CD4-positive, alpha-beta memory T cell (primary cell): ENCODE measurements at places on chromosomes 16 and 17. TPM values are rescaled to one million over a fixed set of nuclear protein-coding genes. Genes with fewer than 3 reads are reported as not detected.
A peak's percentile ranks its signal among the peaks of the same experiment; 100 is the strongest.

DNA sequence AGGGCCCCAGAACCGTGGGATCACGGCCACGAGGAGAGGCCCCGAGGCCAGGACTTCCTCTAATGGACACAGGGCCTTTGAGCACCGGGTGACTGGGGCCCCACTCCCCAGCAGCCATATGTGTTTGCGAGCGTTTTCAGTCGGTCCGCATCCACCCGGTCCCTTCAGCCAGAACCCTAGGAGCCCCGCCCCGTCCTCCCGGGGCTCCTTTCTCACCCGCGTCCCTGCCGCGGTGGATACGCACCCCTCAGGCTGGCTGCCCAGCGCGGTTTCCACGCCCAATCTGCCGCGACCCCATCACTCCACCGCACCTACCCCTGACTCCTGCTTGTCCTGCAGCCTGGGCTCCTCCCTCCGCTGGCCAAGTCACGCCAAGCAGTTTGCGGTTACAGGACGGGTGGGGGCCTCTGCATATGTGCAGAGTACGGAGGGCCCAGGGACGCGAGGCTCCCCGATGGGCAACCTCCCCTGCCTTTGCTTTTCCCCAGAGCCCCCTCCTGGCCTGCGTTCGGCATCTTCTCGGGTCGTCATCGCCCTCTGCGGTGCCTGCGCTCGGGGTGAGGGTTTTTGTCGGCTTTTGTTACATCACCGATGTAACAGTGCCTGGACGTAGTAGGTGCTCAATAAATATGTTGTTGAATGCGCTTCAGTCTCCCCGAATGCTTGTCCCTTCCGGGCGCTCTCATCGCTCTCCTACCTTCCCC is 1.0 kb upstream of the TTYH2 start:
- H3K4me1 ChIP-seq, result peaks cover 67% of the 10 kb centered on the region
- H3K27ac ChIP-seq, result peak overlapping the region; percentile 52
- H3K27me3 ChIP-seq, result no peaks in the 10 kb centered on the region

DNA sequence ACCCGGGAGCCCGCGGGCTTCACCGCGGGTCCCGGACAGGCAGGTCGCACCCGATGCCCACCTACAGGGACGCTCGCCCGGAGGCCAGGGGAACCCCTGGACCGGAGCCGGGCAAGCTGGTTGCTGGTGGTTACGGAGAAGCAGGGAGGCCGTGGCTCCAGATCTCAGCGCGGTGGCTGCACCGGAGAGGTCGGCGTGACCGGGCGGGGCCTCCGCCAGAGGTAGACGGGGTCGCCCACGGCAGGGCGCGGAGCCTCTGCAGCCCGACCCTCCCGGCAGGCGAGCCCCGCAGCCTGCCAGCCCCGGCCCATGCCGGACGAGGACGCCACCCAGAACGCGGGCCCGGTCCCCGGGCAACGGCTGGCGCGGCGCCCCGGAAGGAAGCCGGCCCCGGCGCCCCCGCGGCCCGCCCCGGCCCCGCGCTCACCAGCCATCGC is 341 bp downstream of the PCYT2 start:
- H3K27ac ChIP-seq, result peak overlapping the region; percentile 55
- peak overlapping the region; percentile 70 for H3K4me3 ChIP-seq
- no peaks in the 10 kb centered on the region for H3K27me3 ChIP-seq
- no peak for DNase-seq
- H3K4me1 ChIP-seq, result peaks cover 20% of the 10 kb centered on the region
- peaks cover 58% of the 10 kb centered on the region for H3K36me3 ChIP-seq

GRCh38 chr17:50866950-50867362 is 802 bp upstream of the TOB1 start:
- peak overlapping the region; percentile 97 for H3K27ac ChIP-seq
- DNase-seq, result peak; percentile 83
- peak overlapping the region; percentile 92 for H3K4me3 ChIP-seq

DNA sequence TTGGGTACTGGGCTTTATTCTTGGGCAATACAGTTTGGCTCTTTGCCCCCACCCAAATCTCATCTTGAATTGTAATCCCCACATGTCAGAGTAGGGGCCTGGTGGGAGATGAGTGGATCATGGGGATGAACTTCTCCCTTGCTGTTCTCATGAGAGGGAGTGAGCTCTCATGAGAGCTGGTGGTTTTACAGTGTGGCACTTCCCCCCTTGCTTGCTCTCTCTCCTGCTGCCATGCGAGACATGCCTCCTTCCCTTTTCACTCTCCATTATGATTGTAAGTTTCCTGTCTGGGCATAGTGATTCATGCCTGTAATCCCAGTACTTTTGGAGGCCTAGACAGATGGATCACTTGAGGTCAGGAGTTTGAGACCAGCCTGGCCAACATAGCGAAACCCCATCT is 18.1 kb upstream of the CNEP1R1 start:
- no peaks in the 10 kb centered on the region for H3K27me3 ChIP-seq
- no peak for DNase-seq
- no peak overlapping the region for H3K27ac ChIP-seq

DNA sequence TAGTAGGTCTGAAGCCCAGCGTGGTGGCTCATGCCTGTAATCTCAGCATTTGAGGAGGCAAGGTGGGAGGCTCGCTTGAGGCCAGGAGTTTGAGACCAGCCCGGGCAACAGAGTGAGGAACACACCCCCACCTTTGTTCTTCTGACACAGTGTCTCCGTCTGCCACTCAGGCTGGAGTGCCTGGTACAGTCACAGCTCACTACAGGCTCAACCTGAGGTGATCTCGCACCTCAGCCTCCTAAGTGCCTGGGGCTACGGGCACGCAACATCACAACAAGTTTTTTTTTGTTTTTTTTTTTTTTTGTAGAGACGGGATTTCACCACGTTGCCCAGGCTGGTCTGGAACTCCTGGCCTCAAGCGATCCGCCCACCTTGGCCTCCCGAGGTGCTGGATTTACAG is 6.7 kb upstream of the TLCD3A start:
- H3K27me3 ChIP-seq, result no peaks in the 10 kb centered on the region
- no peaks in the 10 kb centered on the region for H3K36me3 ChIP-seq
- no peak for DNase-seq
- no peaks in the 10 kb centered on the region for H3K4me1 ChIP-seq
- no peak overlapping the region for H3K4me3 ChIP-seq
- H3K27ac ChIP-seq, result no peak overlapping the region

- H3K27ac ChIP-seq, result peak overlapping the region; percentile 56
- H3K4me3 ChIP-seq, result peak overlapping the region; percentile 17
- peaks cover 32% of the 10 kb centered on the region for H3K36me3 ChIP-seq
These were observed 9.8 kb downstream of the TMEM208 start for GRCh38 chr16:67236563-67237395.

GRCh38 chr16:50627419-50627818 is 53.7 kb downstream of the SNX20 start:
- H3K4me1 ChIP-seq, result peaks cover 25% of the 10 kb centered on the region
- no peaks in the 10 kb centered on the region for H3K27me3 ChIP-seq
- no peak overlapping the region for H3K4me3 ChIP-seq
- no peaks in the 10 kb centered on the region for H3K36me3 ChIP-seq
- peak; percentile 32 for DNase-seq
- H3K27ac ChIP-seq, result no peak overlapping the region

DNA sequence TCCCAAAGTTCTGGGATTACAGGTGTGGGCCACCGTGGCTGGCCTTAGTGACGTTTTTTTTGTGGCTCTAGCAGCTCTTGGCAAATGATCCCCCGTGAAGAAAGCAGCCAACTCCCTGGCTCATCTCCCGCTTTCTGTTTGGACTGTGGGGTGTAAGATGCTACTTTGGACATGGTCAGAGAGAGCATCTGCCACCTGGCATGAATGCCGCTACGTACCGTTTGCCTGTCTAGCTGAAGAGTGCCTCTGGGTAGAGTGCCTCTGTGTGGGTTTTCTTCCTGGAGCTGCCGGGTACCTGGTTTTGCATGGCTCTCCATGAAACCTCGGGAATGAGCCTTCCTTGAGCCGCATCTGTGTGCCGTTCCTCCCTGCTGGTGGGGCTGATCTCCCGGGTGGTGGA is 34.3 kb downstream of the NDEL1 start:
- DNase-seq, result no peak
- peaks cover 61% of the 10 kb centered on the region for H3K36me3 ChIP-seq
- H3K27ac ChIP-seq, result no peak overlapping the region

DNA sequence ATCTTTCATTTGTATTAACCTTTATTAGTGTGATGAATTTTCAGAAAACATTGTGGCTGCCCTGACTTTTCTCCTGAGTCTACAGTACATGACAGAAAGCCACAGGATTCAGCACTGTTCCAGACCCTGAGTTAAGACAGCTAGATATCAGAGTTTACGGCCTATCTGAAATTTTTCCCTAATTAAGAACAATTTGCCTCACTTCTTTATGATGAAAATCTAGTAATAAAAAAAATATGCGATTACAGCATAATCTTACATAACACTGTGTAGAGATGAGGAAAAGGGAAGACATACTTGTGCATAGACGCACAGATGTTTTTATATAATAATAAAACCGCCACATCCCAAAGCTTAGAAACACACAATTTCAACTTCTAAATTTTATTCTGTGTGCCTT is 7.3 kb downstream of the SPOP start:
- no peaks in the 10 kb centered on the region for H3K36me3 ChIP-seq
- DNase-seq, result no peak
- H3K4me3 ChIP-seq, result no peak overlapping the region
- H3K27ac ChIP-seq, result no peak overlapping the region
- no peaks in the 10 kb centered on the region for H3K27me3 ChIP-seq

DNA sequence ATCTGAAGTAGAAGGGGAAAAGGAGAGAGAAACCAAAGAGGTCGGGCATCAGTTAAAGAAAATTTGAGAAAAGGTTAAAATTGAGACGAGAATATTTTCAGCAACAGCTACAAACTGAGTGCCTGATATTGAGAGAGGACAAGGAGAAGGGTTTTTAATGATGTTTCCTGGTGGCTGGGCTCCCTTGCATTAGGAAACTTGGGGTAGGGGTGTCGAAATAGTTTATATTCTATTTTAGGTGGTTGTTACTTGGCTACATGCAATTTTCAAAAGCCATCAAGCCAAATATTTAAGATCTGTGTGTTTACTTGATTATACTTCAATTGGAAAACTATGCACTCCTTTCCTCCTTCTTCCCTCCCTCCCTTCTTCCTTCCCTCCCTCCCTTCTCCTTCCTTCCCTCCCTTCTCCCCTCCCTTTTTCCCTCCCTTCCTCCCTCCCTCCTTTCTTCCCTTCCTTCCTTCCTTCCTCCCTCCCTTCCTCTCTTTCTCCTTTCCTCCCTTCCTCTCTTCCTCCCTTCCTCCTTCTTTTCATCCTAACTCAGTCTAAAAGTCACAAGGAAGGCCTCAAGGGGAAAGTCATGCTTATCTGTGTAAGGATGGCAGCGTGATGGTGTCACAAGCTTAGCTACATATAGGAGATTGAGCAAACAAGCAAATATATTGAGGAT is 1.8 kb upstream of the APOH start:
- no peaks in the 10 kb centered on the region for H3K36me3 ChIP-seq
- no peaks in the 10 kb centered on the region for H3K4me1 ChIP-seq
- no peak overlapping the region for H3K4me3 ChIP-seq

KRT25 gene
- not detected for total RNA-seq

PERCC1 gene
- 0.49 TPM for total RNA-seq

GUCY2D gene
- total RNA-seq, result not detected

CACNA1H gene
- 2.0 TPM for total RNA-seq

COASY gene
- total RNA-seq, result 65.2 TPM

WNT3 gene
- not detected for total RNA-seq

GDPD1 gene
- 5.3 TPM for total RNA-seq

SNX20 gene
- 90.1 TPM for total RNA-seq
